ENCODE measurements at places on chromosomes 2 and 18.

GRCh38 chr2:112927745-112928144 lies 16.8 kb downstream of the IL37 start:
- no peak for DNase-seq

DNA sequence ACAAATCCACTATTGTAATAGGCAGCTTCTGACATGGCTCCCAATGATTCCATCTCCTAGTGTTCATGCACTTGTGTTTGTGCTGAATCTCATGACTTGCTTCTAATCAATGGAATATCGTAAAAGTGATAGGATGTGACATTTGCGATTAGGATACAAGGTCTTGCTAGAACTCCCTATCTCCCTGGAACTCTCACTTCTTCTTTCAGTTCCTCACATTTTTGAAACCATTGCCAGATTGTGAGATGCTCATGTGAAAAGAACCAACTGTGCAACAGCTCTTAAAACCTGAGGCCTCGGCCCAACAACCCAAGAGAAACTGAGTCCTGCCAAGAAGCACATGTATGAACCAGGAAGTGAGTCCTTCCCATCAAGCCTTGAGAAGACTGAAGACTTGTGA lies 226.9 kb upstream of the DTNA start:
- DNase-seq, result no peak

- DNase-seq, result no peak
These were observed 18.6 kb upstream of the AP1S3 start for GRCh38 chr2:223856021-223856420.

DNA sequence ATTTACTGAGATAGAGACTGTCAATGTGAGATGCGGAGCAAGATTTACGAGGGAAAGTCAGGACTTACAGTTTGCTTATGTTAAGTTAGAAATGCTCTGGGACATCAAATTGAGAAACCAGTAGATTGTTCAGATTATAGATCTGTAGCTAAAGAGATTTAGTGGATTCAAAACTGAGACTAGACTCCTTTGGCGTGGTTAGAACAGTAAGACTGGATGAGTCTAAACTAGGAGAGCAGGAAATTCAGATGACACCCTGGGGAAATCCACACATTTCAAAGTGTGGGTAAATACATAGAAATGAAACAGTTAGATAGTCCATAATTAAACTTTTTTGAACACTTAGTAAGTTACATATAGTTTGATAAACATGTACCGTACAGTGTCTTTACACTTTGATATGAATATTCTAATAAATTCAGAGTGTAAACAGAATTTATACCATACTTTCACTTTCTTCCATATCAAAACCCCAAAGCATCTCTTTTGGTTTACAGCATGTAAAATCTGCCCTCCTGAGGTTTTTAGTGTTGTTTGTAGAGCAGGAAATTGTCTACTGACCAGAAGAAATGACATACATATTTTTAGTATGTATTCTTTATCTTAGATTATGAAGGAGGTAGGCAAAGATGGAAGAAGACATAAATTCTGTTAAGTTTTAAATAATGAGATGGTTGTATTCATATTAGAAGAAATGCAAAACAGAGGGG lies 231.5 kb downstream of the NYAP2 start:
- DNase-seq, result no peak

DNA sequence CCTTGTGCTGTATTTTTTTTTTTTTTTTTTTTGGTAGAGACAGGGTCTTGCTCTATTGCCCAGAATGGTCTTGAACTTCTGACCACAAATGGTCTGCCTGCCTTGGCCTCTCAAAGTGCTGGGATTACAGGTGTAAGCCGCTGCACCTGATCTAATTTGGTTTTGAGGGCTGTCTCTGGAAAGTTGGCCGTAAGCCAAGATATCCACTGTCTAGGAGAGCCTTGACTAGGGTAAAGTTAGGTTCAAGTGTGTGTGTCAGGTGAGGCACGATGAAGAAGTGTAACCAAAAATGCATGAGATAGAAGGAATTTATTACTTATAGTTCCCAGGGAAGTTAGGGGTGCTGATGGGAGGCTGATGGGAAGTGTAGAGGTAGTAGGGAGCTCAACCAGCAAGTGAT lies 46.7 kb downstream of the INO80C start:
- DNase-seq, result no peak

DNA sequence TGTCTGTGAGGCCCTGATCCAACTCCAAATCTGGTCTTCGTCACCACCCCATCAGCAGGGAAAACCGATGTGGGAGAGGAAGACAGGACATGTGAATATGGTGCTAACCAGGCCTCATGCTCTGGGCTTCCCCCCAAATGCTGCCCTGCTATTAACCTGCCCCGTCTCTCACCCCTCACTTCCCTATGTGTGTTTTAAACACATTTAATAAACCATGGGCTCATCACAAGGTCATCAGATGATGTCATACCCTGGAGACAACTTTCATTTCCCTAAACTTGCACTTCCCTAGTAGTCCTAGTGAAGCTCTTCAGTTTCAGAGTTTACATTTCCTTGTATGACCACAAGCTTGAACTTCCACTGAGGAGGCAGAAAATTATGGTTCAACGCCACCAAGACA lies 49.9 kb downstream of the CD8B2 start:
- DNase-seq, result no peak

Measured in thymus (tissue), 14 donors.